ENCODE measurements at places on chromosomes 5 and 9.

DNA sequence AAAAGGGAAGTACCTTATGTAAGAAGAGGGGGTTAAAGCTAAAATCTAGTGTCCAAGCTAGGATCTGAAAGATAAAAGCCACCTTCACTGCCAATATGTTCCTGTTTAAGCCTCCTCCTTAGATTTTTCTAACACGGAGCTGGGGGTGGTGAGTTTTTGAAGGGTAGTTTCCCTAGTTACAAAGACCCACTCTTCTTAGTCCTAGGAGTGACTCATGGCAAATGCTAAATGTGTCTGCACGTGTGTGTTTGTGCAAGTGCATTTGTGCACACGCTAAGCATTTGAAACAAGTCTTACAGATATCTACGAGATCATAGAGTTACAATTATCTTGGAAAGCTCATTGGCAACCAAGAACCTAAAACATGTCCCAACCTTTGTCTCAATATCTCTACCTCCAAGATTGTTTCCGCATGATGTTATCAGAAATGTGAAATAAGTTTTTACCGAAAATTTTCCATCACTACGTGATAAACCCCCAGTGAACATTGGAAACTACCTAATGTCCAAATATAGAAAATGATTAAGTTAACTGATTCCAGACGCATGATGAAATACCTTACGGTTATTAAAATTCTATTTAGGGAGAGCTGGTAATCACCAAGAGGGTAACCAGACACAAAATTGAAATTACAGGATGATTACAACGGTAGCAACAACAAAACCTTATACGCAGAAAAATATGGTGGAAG is 78.0 kb upstream of the HRH2 start:
- no peak for DNase-seq

- DNase-seq, result no peak
Measured at GRCh38 chr5:76626738-76627137, 3.5 kb upstream of the F2RL2 start.

DNA sequence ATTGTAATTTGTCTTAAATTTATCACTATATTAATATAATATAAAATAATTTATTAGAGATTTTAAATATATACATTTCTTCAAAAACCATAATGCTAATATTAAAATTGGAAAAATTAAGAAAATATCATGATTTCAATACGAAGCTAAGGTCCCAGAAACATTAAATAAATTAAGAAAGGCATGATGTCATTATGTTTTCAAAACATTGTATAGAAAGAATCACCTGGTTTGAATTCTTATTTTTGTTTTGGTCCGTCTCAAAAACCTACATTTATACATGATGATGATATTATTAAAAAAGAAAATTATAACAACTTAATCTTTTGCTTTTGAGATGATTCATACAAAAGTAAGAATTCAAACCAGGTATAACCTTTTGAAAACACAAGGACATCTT is 8.2 kb upstream of the EDIL3 start:
- DNase-seq, result no peak

- DNase-seq, result no peak
Measured at GRCh38 chr5:36681711-36682110, 75.3 kb downstream of the SLC1A3 start.

DNA sequence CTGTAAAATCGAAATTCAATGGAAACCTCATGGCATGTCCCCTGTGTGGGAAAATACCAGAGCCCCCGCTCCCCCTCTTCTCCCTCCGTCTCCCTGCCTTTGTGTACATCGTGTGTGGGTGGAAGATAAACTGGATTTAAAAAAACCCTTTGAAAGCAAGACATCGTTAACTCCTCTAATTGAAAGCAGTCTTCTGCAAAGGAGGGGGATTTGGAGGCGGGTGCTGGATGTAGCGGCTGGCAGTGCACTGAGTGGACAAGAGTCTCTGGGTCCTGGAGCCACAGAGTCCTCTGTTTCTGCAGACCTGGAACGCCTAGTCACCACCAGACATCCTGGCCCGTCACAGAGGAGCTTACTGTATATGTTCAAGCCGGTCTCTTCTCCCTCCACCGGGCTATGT is 169.4 kb downstream of the PAPPA start:
- no peak for DNase-seq

- DNase-seq, result no peak
Measured at GRCh38 chr5:137665678-137666460, 70.0 kb downstream of the KLHL3 start.

DNA sequence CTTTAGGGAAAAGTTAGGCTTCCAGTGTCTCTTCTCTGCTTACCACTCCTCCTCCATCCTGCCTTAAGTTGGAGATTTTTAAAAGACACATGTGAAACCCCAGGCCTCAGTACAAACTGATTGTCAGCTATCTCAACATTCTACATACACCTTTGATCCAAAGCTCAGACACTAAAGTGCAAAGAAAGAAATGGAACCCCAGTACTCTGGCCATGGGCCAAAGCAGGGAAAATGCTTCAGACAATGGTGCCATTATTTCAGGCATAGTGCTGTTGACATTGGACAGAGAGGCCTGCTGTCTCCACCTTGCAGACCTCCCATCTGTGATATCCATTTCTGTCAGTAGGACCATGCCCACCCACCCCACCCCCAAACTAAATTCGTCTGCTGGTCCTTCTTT is 49.1 kb downstream of the G3BP1 start:
- DNase-seq, result no peak

DNA sequence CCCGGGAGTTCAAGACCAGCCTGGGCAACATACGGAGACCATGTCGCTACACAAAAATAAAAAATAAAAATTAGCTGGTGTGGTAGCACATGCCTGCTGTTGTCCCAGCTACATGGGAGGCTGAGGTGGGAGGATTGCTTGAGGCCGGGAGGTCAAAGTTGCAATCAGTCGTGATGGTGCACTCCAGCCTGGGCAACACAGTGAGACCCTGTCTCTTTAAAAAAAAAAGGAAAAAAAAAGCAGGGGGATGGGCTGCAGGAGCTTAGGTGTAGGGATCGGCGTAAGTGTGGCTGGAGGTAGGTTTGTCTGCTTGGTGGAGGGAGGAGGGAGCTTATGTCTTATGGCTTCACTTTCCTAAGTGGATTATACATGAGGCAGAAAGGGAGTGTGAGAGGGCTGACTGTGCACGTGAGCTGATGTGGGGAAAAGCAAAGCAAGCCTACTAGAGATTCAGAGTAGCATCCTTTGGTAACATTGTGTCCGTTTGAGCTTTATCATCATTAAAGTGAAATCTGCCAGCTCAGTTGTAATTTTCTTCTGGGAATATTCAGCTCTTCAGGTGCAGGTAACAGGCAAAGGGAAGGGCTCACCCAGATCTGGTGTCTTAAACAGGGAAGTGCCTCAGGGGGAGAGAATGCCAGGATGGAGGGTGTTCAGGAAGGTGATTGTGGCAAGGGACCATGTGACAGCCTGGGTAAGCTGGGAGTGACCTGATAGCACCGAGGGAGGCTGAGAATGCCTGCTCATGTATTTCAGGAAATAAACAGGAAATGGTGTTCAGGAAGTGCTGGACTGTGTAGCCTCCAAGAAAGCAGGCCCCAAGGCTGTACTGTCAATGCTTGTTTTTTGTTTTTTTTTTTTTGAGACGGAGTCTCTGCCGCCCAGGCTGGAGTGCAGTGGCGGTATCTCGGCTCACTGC is 17.6 kb upstream of the SETX start:
- no peak for DNase-seq

- no peak for DNase-seq
Measured at GRCh38 chr5:130994496-130995253, 170.4 kb downstream of the HINT1 start.

Data from amniotic stem cell (primary cell).